Pulmonary artery endothelial cell (primary cell): ENCODE measurements at places on chromosomes 1 and 21. TPM values are rescaled to one million over a fixed set of nuclear protein-coding genes. Genes with fewer than 3 reads are reported as not detected.

DNA sequence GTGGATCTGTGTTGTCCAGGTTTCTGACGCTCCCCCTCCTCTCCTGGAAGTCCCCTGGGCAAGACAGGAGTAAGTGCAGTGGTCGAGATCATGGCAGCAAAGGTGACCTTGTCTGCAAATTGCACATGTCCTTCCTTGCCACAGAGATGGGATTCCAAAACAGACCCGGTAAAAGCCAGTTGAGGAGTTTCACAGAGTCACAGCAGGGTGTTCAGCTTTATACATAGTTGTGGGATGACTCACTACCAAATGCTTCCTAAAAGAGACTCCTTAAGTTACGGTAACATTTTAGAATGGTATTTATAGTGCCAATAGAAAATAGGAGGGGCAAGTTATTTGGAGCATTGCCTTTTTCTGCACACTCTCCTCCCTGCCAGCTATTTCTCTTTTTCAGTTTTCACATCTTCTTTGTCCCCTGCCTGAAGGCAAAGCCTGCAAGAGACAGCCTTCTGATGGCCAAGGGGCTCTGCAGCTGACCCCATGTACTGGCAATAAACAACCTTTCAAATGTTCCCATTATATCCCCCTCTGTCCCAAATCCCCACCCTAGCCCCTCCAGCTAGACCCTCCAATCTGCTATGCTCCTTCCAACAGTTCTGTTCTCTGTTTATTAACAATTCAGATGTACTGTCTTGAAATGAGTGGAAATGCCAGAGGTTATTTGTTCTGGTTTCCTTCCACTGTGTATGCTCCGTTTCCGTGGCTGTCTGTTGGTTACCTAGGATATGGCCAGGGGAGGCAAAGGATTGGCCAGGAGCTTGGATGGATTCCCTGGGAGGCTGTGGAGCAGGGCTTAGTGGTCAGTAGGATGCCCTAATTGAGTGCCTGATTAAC lies 115.0 kb downstream of the TGFB2 start:
- DNase-seq: peak; percentile 73

The TTC13 gene
- total RNA-seq: 14.5 and 21.3 TPM in 2 replicates

DNA sequence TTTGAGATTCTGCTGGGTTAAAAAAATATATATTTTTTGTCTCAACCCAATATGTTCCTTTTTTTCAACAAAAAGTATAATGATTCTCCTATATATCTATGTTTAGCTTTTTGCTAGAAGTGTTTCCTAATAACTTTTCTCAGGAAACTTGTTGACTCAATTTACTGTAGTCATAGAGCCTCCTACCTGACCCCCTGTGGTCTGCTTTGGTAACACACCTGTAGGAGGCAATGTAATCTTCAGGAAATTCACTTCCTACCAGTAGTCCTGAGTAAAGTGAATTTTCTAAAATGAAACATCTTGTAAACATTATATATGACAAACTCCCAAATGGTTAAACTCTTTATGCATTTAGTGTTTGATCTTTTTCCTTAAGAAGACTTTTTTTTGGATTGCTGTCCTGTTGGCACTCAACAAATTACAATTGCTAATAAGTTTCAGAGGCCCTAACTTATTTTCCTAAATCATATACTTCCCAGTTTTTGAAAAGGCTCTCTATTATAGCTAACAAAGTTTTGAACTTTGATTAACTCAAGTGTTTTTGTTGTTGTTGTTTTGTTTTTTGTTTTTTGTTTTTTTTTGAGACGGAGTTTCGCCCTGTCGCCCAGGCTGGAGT lies 118.3 kb downstream of the OLFML2B start:
- no peak for DNase-seq

GRCh38 chr1:92864131-92864530 lies 32.3 kb downstream of the RPL5 start:
- DNase-seq: no peak

The FAAH gene
- 0.39 and 0.46 TPM in 2 replicates for total RNA-seq

DNA sequence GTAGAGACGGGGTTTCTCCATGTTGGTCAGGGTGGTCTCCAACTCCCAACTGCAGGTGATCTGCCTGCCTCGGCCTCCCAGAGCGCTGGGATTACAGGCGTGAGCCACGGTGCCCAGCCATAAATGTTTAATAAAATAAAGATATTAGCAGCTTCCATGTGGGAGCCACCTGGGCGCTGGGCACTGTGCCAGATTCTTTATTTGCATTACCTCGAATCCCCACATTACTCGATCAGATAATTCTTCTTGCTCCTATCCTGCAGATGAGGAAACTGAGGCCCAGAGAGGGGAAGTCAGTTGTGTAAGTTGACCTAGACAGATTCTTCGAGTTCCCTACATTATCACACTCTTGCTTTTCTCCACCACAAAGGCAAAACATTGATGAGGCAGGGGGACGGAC lies 24.9 kb upstream of the TENT5B start:
- no peak for DNase-seq

DNA sequence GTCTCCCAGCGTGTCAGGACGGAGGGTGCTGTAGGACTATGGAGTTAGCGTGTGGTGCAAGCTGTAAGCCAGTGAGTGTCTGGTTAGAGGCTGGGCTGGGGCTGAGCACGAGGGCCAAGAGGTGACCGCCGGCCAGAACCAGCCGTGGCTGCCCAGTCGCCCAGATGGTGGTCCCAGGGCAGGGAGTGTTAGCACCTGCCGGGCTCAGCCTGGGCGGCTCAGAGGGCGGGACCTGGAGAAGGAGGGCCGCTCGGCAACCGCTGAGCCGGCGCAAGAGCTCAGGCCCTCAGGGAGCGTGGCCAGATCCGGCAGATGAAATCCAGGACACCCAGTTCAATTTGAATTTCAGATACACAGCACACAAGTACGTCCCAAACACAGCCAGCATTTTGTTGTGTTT lies 87.9 kb downstream of the PRDM16 start:
- DNase-seq: no peak

DNA sequence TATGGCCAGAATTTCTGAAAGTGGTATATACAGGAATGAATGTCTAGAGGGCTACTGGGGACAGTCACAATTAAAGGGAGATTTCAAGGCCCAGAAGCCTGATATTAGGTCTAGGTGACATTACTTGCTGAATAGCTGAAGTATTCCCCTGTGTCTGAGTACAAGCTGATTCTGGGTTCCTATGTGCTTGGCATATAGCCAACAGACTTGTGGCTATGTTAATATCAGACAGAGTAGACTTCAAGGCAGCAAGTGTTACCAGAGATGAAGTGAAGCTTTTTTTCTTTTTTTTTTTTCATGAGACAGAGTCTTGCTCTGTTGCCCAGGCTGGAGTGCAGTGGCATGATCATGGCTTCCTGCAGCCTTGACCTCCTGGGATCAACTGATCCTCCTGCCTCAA lies 8.3 kb downstream of the TTC4 start:
- no peak for DNase-seq

The SPRTN gene
- 19.3 and 22.4 TPM in 2 replicates for total RNA-seq

The UTS2 gene
- total RNA-seq: not detected in 2 replicates

GRCh38 chr1:151070474-151071276 lies at the start of gene GABPB2:
TSS of gene GABPB2 (plus strand) at chr1:151070761. CDS start at chr1:151088190, 17,429 bp downstream.
- DNase-seq: peak; percentile 91

- DNase-seq: no peak
These were observed 306.3 kb upstream of the DUSP10 start for GRCh38 chr1:222048094-222048595.
